ENCODE measurements at places on chromosomes 1 and 21.

- no peak for DNase-seq
These were observed 205.8 kb upstream of the EDN2 start for GRCh38 chr1:41690331-41690730.

DNA sequence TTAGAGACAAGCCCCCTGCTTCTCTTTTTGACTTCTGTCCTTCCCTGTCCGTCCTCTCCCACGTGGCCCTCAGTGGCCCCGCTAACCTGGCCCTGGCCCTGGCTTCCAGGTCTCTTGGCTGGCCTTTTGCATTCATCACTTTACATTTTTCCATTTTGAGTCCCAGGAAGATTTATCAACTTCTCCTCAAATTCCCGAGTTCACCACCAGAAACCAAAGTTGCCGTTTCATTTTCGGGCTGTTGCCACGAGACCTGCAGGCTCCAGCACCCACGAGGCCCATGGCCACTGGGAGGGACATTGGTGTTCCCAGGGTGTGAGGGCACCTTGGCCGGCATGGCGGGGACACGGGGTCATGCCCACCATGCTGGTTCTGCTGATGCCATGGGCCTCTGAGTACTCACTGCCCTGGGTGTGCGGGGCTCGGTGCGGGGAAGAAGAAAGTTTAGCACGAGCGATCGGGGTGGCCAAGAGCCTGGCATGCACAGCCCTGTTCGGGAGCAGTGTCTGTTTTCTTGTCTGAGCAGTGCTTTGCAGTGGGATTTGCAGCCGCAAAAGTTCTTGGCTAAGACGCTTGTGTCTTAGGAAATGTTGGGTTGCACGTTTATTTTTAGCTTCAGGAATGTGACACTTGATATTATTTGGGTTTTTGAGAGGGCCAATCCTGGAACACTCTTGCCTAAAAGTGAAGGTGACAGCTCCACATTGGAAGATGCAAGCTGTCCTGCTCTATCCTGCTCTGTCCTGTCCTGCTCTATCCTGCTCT lies 40.4 kb upstream of the ADARB1 start:
- DNase-seq: no peak

DNA sequence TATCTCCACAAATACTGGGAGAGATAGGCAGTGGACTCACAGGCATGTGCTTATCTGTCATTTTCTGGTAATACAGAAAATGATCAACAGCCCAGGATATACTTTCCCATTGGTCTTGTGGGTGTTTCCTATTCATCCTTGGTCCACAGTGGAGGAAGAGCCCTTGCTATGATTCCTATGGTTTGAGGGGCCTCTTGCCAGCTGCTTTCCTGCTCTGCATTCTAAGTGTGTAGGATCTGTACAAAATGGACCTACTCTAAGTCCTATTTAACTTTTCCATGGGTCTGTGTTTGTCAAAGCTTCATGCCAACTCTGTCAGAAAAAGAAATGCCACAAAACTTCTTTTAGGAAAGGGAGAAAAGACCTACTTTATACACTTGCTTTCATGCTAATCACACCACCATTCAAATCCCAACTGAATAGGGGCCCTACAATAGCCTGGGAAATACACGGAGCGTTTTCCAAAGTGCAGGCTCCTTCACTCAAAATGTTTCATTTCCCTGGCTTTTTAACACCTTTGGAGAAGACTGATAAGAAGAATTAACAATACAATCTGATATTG lies 16.4 kb downstream of the PLPP3 start:
- DNase-seq: no peak

- no peak for DNase-seq
These were observed 63.7 kb upstream of the ANGPTL1 start for GRCh38 chr1:178934546-178934945.

DNA sequence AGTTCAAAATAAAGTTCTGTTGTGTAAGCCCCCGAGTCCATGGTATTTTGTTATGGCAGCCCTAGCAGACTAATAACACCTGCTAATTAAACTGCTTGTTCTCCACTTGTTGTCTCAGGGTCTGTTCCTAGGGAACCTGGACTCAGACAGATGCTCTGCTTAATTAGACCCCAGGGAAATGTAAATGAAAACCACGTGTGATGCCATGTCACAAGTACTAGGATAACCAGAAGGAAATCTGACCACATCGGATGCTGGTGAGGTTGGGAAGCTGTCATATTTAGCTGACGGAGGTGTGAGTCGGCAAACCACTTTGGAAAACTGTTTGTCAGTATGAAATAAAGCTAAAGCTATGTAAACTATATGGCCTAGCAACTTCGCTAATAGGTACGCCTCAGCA lies 19.6 kb downstream of the EDN2 start:
- DNase-seq: no peak
